ENCODE measurements at places on chromosomes 1 and 21.

DNA sequence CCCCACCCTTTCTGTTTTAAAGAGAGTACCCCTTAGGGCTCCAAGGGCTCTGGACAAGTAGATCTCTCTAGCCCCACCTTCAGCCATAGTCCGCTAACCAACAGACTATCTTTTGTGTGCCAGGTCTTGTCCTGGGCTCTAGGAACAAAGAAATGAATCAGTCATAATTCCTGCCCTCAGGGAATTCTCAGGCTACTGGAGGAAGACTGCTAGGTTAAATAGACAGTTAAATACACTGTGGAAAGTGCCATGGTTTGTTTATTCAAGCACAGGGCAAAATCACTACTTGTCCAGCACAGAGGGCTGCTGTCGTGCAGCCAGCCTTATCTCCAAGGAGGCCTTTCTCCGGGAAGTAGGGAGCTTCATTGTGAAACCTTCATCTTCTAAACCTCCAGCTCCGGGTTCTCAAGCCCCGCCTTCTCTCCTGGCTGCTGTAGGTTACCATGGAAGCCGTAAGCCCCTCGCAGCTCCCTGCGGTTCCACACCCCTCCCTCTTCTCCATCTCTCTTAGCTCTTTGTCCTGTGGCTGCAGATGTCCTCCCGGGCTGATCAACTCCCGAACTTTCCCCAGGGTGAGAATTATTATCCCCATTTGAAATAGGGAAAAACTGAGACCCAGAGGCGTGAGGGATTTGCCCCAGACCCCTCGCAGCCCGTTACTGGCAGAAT, 29.8 kb downstream of the SHISAL2A start:
- no peak for DNase-seq

DNA sequence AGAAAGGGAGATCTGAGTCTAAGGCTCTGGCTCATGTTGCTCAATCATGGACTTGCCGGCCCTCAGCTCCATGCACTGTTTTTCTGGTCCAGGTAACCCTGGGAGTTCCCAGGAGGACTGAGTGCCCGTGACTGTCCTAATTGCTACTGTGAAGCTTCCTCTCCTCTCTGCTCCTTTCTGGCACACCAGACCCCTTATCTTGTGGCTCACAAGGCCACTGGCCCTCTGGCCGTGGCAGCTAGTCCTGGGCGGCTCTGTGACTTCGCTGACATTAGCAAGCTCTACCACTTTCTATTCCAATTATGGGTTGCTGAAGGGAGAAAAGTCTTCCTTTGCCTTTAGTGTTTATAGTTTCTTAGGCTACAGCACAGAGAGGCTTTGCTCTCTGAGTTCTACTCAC, 380.2 kb downstream of the RWDD3 start:
- DNase-seq = no peak

DNA sequence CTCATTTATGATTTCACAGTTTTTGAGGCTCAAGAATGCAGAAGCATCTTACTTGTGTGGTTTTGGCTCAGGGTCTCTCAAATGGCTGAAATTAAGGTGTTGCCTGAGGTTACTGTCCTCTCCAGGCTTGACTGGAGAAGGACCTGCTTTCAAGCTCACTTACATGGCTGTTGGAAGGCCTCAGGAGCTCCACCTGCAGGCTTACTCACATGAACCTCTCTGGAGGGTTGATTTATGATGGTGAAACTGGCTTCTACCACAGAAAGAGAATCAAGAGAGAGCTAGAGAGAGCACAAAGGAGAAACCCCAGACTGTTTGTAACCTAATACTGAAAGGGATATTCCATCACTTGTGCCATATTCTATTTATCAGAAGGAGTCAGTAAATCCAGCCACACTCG, 6.2 kb upstream of the KCNK2 start:
- no peak for DNase-seq

DNA sequence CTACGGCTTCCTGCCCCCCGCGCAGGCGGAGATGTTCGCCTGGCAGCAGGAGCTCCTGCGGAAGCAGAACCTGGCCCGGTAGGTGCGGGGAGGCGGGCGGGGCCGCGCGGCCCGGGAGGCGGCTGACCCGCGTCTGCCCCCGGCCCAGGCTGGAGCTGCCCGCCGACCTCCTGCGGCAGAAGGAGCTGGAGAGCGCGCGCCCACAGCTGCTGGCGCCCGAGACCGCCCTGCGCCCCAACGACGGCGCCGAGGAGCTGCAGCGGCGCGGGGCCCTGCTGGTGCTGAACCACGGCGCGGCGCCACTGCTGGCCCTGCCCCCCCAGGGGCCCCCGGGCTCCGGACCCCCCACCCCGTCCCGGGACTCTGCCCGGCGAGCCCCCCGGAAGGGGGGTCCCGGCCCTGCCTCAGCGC, 16.6 kb downstream of the NOC2L start:
- no peak for DNase-seq

DNA sequence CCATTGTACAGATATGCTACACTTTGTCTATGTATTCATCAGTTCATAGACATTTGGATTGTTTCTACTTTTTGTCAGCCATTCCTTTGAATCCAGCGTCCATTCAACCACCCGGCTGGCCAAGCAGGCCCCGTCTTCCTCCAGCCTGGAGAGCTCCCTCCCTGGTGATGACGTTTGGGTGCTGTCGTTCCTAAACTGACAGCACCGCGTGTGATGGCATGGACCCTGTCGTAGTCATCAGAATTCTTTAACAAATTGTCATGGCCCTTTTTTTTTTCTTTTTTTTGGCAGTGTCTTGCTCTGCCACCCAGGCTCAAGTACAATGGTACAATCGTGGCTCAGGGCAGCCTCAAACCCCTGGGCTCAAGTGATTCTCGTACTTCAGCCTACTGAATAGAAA, 138.6 kb upstream of the ERRFI1 start:
- no peak for DNase-seq

DNA sequence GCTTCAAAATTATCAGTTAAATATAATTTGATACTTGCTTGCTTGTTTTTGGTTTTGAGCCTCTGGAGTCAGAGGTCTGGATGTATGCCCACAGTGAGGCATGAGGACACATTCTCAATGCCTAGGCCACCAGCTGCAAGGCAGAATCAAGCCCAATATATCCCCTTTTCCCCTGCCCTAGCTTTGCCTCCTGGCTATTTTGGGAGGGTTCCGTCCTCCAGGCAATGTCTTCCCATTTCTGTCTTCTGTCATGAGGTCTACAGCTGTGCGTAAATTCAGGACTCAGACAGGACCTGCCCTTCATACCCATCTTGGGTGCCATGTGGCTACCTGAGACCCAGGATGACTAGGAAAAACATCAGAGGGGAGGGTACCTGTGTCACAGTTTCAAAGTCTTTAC, 19.2 kb downstream of the NRDC start:
- no peak for DNase-seq

DNA sequence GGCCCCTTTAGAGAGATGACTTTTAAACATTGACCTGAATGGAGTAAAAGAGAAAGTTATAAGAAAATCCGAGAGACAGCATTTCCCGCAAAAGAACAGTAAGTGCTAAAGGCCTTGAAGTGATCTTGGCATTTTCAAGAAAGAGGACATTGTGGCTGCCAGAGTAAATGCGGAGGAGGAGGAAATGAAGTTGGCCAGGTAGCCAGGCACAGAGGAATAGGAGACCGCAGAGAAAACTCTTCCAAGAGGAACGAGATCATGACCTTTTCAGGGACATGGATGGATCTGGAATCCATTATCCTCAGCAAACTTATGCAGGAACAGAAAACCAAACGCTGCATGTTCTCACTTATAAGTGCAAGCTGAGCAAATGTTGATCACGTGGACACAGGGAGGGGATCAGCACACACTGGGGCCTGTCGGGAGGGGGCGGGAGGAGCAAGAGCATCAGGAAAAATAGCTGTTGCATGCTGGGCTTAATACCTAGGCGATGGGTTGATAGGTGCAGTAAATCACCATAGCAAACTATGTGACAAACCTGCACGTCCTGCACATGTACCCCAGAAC, 49.7 kb downstream of the EEIG2 start:
- DNase-seq = no peak

DNA sequence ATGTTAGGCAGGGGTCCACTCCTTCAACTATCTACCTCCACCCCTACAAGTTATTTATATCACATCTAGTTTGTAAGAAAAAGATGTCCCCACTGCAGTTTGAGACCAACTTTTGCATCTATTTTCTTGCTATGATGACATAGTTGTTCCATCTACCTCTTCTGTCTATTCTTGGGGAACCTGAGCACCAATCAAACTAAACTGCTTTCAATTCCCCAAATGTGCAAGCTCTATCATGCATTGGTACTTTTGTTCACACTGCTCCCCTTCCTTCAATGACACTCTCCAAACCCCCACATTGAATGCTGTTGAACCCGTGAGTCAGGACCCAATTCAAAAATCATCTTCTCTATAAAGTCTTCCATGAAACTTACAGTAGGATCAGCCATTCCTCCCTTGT, 16.0 kb upstream of the FRRS1 start:
- DNase-seq = no peak

DNA sequence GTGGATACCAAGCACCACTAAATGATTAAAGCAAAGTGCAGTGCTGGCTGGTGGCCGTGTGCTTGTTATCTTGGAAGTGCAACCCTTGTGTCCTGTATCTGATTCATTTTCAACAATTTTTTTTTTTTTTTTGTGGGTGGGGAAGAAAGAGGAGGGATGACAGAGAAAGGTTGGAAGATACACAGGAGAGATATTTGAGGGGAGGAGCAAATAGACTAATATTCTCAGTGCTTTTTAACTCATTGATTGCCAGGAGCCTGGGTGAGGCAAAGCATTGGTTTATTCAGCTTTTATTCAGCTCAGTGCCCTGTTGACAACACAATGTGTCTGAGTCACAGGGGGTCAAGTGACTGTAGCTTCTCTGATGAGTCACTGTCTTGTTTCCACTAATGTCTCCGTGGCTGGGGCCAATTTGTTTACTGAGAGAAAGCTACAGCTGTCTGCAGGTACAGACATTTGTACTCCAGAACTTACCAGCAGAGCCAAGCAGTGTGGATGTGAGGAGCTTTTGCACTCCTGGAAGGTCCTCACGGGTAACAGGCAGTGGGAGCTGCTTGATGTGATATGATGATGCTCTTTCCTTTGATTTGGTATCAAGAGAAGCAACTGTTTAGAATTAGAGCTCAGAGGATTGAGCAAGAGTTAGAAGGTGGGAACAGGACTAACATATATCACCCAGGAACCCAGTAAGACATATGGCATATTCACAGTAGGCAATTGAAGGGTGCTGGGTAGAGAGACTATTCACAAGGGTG, 23.6 kb upstream of the DNM3 start:
- DNase-seq = peak; percentile 24

- DNase-seq = no peak
These were observed 5.3 kb downstream of the AKNAD1 start for GRCh38 chr1:108851567-108851966.

GRCh38 chr1:201639391-201639790, 100.5 kb downstream of the NAV1 start:
- DNase-seq = no peak

- DNase-seq = no peak
These were observed 460.1 kb upstream of the RUNX1 start for GRCh38 chr21:35509001-35509704.

DNA sequence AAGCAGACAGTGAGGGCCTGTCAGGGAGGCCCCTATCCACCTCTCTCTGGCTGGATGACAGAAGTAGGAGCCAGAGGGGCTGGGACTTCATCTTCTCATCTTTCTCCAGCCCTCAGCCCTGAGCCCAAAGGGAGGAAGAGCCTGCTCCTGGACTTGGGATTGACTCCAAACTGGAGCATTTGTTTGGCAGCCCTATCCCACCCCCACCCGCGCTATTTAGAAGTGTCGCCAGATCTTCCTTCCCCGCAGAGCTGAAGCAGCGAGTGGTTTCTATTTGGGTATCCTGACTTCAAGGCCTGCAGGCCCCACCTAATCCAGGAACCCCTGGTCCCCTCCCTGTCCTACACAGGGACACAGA, 9.6 kb downstream of the NES start:
- DNase-seq = no peak

DNA sequence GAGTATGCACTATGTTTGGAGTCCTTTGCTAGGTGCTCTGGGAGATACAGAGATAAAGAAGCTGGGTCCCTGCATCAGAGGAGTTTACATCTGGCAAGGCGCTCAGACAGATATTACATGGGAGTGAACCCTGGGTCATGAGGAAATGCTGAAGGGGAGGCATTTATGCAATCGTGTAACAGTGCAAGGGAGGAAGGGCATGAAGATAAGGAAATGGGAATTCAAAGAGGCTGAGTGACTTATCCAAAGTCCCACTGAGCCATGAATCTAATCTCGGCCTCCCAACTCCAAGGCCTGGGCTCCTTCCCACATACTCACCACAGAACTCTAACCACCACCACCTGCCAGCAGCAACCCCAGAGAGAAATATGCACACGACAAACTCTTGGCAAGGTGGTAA, 51.6 kb downstream of the FAM163A start:
- DNase-seq = no peak

- no peak for DNase-seq
These were observed 2.5 kb upstream of the MX2 start for GRCh38 chr21:41359286-41359685.

DNA sequence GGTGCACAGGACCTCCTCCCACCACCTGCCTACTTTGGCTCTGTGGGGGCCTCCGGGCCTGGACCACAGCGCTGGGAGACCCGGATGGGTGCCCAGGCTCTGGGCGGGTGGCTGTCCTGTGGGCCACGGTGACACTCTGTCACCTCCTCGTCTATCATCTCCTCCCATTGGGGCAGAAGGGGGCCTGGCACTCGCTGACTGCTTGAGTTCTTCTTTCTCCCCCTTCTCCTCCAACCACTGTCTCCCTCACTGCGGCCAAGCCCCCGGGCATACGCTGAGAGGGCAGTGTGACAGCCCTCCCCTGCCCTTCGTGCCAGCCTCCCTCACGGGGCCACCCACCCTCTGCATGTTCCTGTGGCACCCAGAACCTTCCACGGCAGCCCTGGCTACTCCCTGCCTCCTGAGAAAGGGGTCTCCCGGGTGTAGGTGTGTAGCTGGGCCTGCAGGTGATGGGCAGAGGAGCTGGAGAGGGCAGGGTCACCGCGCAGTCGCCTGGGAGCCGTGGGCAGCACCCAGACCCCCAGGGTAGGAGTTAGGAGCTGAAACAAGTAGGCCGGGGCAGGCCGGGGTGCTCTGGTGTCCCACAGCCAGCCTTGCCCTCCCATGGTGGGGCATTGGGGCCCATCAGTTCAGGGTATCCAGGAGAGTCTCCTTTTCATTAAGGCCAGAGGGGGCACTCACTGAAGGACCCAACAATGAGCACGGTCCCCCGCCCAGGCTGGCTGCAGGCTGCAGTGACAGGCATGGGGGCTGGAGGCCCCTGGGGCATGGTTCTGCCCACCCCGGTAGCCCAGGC, 9.2 kb upstream of the ARF1 start:
- DNase-seq = no peak

DNA sequence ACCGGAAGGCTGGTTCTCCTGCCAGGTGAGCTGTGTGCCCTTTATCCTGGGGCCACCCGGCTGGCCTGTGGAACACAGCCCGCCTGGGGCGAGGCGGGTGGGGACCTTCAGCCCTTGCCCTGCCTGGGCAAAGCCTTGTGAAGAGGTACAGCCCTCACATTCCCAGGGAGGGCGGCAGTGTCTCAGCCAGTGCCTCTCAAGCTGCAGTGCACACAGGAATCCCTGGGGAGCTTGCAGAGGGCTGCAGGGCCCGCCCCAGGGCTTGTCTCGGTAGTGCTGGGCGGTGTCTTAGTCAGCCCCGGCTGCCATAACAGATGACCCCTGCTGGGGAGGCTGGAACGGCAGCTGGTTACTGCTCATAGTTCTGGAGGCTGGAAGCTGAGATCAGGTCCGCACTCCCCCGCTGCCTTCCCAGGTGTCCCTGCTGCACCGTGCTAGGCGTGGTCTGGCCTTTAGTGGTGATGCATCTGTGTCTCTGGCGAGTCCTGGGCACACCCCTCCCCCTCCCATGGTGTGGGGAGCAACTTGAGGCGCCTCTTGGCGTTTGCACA, 12.6 kb downstream of the DFFB start:
- no peak for DNase-seq

All from amniotic stem cell (primary cell).